ENCODE measurements at places on chromosomes 7 and 10. TPM values are rescaled to one million over a fixed set of nuclear protein-coding genes. Genes with fewer than 3 reads are reported as not detected.

- DNase-seq: no peak
Observed at GRCh38 chr10:37640301-37640700, 217.1 kb downstream of the ZNF248 start.

PRKG1 gene
- total RNA-seq: 55.6 TPM

DNA sequence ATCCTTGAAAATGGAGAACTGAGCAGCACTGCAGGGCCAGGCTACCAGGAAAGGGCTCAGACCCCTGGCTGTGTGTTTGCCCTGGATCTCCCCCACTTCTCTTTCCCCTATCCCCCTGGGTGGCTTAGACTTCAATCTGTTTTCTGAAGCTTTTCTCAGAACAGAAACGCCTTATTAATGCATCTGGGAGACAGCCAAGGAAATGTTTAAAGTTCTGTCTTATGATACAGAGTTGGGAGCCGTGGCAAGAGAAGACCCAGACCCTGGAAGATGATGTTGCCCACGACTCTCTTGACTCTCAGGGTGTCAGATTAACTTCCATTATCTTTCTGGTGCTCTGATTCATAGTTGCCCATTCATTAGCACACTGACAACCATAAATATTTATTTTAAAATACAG, 107.1 kb downstream of the EBLN1 start:
- no peak for DNase-seq

SPDYE2B gene
- total RNA-seq: not detected

DNA sequence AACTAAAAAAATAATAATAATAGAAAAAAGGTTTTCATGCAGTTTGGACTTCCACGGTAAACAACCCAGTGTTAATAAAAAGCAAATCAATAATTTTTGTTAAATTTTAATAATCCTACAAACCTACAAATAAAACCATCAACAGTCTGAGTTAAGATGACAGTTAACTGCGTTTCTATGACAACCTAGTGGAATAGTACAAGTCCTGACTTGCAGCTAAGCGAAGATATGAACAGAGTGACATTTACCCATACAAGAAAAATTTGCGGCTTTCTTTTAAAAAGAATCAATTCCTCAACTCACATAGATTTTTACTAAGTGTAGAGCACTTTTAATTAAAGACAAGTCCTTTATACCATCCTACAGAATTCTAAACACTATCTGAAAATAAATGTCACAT, 35.6 kb downstream of the VPS41 start:
- DNase-seq: no peak
